ENCODE measurements at places on chromosomes 2 and 18.
A peak's percentile ranks its signal among the peaks of the same experiment; 100 is the strongest.

DNA sequence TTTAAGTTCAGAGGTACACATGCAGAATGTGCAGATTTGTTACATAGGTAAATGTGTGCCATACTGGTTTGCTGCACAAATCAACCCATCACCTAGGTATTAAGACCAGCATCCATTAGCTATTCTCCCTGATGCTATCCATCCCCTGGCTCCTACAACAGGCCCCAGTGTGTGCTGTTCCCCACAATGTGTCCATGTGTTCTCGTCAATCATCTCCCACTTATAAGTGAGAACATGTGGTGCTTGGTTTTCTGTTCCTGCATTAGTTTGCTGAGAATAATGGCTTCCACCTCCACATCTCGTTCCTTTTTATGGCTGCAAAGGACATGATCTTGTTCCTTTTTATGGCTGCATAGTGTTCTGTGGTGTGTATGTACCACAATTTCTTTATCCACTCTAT lies 75.8 kb downstream of the SUCLG1 start:
- no peak for DNase-seq

- DNase-seq = no peak
Measured at GRCh38 chr18:77676910-77677309, 427.3 kb downstream of the GALR1 start.

DNA sequence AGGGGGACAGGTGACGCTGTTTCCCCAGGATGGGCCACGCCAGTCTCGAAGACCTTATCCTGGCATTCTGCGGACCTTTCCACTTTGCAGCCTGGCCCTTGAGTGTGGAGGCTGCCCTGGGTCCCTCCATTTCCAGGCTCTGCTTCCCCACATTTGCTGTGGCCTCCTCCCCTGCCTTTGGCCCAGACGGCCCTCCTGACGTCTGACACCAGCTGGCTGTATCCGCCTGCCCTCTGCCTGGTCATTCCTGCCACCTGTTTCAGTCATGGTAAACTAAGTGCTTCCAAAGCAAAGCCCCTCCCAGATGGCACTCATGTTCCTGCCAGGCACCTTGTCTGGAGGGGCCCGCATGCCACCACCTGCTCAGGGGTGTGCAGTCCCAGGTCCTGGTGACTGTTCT lies 95.1 kb downstream of the ASB1 start:
- no peak for DNase-seq

DNA sequence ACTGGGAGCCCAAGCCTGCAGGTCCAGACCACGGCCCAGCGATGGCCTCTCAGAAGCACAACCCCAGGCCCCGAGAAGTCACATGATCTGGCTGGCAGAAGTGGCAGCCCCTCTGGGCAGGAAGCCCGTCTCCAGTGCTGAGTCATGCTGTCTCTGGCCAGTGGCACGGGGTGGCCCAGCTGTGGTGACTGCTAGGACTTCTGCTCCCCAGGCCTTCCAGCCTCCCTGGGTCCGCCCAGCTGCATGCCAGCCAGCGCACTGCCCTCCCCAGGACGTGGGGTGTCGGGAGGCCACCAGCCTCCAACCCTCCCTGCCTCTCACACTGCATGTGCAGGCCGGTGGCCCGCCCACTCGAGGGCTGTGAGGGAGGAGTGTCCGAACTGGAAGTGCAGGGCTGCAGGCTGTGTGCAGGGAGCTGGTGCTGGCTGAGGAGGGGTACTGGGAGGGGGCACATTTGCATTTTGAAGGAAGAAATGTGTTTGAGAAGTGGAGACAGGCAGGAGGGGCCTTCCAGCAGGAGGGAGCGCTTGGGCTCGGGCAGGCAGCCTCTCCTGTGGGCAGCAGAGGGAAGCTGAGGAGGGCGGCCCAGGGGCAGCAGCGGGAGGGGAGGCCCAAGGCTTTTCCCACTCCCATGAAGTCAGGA lies 17.0 kb upstream of the HPCAL1 start:
- DNase-seq = peak; percentile 90

- no peak for DNase-seq
Measured at GRCh38 chr2:88114889-88115288, 13.0 kb downstream of the FABP1 start.

DNA sequence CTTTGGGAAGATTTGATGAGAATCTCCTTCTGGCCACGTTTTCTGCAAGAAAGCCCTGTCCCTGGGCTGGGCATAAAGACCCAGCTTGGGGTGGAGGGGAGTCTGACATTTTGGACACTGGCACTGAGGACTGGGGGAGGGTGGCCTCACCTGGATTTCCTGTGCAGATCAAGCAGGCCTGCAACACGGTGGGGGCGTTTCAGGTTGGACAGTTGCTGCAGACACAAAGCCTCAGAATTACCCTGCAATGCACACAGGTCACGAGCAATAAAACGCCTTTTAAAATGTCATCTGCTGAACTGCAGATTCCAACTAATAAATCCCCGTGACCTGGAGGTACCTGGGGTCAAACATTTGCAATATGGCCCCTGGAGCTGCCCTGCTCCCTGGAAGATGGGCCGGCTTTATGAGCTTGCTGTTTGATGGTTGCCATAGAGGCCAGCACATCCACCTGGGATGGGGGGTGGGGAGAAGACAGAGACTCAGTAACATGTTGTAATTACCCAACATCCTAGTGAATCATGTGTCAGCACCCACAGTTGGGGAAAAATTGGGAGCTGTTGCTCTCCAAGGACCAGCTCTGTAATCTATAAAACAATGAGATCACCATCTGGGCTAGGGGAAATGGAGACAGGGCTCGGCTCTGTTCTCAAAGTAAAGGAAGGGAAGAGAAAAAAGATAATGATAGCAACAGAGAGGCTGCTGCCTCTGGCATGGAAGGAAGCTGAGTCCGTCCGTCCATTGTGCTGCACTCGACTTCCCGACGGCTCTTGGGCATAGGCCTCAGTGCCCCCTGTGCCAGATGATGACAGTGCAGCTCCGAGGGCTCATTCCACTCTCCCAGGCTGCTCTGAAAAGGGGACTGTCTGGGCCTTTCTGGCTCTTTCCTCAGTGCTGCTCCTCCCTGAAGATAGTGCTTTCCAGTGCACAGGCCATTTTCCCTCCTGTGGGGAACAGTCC lies 340.3 kb downstream of the CYRIA start:
- no peak for DNase-seq

All from adrenal gland (tissue), 19 donors.